NCI-H526 treated with DMSO at 0.1 percent for 48 hours (cell line): ENCODE measurements at places on chromosomes 1 and 21.

GRCh38 chr1:26999440-26999987 lies 6.0 kb downstream of the TRNP1 start:
- DNase-seq: no peak

GRCh38 chr1:230163205-230163604 lies 96.2 kb downstream of the GALNT2 start:
- DNase-seq: no peak

- DNase-seq: peak; percentile 25
These were observed 9.7 kb downstream of the SERINC2 start for GRCh38 chr1:31422505-31423319.

- no peak for DNase-seq
These were observed 50.9 kb upstream of the TARBP1 start for GRCh38 chr1:234529950-234530237.

- DNase-seq: peak; percentile 63
These were observed 33.9 kb upstream of the ASPM start for GRCh38 chr1:197180252-197180878.

DNA sequence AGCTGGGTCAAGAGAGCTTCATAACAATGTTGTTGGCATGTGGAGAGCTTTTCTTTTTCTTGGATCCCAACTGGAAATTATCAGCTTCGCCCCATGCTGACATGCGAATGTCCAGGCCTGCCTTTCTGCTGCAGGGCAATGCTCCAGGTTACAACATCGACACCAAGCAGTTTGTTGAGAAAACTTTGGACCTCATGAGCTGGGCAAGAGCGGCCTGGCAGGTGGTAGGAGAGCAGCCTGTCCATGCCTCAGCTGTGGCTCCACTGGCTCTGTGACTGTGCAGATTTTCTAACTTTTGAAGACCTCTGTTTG lies 41.4 kb downstream of the MTARC1 start:
- DNase-seq: no peak

GRCh38 chr1:151534662-151535278 lies 5.3 kb upstream of the TUFT1 start:
- peak; percentile 47 for DNase-seq

DNA sequence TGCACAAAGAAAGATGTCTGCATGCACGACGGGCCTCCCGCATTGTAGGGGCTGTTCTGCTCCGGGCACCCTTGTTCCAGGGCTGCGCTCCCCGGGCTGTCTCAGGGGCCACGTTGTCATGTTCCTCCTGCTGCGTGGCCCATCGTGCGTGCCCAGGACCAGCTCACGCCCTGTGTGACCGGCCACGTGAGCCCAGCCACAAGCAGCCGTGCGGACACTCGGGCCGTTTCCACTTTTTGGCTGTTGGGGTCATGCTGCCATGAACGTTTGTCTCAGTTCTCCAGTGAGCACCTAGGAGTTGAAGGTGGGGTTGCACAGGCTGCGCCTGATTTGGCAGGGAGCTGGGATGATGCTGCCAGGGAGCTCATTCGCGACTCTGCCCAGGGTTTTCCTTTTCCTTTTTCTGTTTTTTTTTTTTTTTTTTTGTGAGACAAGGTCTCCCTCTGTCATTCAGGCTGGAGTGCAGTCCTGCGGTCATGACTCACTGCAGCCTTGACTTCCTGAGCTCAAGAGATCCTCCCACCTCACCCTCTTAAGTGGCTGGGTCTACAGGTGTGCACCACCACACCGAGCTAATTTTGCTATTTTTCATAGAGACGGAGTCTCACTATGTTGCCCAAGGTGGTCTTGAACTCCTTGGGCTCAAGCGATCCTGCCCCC lies 17.4 kb downstream of the PDXK start:
- no peak for DNase-seq

DNA sequence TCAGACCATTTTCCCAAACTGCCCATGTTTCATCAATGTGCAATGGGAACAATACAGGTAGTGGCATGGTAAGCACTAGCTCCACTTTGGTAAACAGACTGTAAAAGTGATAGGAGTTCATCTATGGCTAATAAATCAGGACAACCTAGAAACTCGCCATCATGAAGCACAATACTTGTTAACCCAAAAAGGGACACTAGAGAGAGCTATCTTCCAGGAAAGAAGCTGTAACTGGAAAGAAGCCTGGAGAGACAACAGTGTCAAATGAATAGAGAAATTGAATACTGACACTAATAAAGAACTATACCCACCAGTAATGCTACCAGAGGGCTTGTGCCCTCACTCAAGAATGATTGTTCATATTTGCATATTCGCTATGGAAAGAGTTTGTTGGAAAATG lies 164.7 kb upstream of the RGS18 start:
- peak; percentile 1 for DNase-seq

GRCh38 chr1:96558635-96559034 lies 162.9 kb upstream of the PTBP2 start:
- DNase-seq: no peak

- DNase-seq: no peak
These were observed 5.8 kb upstream of the SSR2 start for GRCh38 chr1:156026588-156026987.

DNA sequence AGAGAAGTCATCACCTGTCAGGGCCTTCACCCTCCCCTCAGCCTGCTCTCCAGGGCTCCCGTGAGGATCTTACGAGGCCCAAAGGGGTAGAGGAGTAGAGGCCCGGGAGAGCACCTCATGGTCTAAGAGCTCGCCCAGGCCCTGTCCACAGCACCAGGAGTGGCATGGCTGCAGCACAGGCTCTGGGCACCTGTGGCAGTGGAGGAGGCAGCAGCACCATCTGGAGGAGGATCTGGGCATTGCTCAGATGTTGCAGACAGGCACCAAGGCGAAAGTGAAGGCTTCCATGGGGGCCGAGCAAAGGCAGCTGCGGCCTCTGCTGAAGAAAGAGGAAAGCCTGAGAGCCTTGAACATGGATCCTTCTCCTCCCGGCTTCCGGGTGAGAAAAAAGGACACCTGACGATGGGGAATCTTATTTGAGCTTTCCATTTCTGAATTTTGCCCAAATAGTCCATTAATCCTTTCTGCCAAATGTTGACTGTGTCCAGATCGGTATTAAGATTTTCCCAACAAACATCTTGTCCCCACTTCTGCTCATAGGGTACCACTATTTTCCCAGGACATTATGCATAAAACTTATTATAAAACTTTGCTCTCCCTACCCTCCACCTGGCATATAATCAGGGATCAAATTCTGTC lies 604.7 kb downstream of the PTPRC start:
- no peak for DNase-seq

DNA sequence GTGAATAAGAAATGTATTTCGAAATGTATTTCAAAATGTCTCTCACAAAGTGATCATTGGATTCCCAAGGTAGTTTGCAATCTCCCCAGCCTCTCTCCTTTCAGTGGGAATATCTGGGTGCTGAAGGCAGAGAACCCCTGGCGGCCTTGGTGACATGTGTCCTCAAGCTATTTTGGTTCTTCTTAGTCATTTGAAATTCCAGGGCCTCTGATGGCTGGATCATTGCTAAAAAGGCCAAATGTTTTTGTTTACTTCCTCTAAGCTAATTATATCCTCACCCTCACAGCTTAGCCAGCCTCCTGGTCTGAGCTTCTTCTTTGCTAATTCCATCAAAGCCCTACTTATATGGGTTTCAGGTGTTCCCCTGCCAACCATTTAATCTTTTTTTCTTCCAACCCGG lies 71.2 kb downstream of the LRRC40 start:
- DNase-seq: no peak

- peak; percentile 42 for DNase-seq
These were observed 2.0 kb upstream of the RABGAP1L start for GRCh38 chr1:174157157-174157806.

DNA sequence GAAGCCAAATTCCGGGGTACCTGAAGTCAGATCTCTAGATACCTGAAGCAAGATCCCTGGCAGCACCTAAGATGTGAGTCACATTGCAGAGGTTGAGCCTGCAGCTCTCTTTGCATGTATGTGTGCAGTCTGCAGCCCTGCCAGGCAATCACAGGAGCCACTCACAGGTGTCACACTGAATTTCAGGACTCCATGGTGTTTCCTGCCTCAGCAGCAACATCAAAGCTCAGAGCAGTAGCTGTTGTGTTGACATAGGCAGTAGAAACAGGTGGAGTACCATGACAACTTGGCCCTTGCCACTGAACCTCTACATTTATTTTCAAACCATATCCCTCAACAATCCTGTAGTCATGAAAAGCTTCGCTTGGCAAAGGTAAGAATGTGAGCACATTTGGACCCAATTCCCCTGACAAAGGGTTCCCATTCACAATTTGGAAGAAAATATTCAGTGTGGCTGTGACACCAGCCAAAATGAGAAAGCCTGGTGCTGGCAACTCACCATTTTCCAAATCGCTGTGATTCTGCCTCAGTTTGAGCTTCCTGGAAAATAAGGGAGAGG lies 419.8 kb upstream of the NFIA start:
- DNase-seq: no peak

GRCh38 chr1:241306125-241306790 lies 50.7 kb downstream of the RGS7 start:
- no peak for DNase-seq

DNA sequence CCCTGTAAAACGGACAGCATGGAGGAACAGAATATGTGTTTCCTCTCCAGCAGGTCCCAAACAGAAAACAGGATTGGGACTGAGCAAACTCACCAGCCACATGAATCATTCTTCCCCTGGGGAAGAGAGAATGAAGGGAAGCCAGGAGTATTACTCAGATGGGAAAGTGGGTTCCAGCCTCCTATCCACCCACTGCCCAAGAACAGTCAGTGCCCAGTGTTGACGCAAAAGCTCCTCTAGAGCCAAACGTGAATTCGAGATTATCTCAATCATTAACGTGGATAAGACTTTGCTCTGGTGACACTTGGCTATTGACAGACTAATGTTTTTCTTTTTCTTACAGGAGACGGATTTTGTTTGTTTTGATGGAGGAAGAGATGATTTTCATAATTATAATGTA lies 9.3 kb downstream of the MIA3 start:
- DNase-seq: no peak

DNA sequence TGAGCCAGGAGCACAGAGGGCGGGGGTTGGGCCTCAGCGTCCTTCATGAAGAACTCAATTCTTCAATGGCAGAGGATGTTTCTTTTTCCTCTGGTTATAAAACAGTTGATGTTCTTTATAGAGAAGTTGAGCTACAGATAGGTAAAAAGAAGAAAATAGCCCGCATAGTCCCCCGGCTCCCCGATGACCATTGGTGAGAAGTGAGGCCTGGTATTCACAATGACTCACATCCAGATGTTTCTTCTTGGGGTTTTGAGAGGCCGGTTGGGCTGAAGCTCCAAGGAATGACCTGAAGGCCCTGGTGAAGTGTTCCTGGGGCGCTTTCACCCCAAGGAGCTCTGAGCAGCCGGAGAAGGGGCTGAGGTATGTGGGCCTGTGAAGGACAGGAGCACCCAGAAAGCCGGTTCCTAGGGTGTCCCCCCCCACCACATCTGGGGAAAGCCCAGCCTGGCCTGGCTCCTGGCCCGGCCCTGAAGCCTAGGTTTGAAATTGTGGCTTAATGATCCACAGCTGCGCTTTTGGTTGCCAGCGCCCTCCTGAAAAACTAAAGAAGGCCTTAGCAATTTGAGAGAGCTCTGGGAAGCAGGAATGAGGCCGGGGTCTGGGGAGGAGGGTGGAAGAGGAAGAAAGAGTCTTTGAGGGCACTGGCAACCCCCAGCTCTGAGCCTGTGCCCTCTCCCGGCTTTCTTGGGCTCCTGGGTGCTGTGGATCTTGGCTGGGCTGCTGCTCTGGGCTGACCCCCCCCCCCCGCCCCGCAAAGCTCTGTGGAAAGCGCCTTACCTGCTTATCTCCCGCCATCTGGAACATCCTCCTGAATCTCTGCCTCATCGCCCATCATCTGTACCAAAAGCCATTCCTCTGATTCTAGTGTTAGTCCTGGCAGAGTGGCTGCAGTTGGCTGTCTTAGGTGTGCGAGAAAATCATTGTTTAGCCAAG lies 444.7 kb downstream of the CAMTA1 start:
- DNase-seq: no peak

GRCh38 chr1:43510621-43511020 lies 20.1 kb upstream of the PTPRF start:
- DNase-seq: no peak

GRCh38 chr1:94621395-94621794 lies 79.8 kb upstream of the F3 start:
- no peak for DNase-seq

- no peak for DNase-seq
These were observed 243.9 kb downstream of the SDCCAG8 start for GRCh38 chr1:243499711-243500110.
